ENCODE measurements at places on chromosomes 7 and 10.

- DNase-seq: no peak
These were observed 45.5 kb upstream of the VKORC1L1 start for GRCh38 chr7:65827366-65827765.

GRCh38 chr7:4602905-4603842 lies 78.9 kb upstream of the FOXK1 start:
- DNase-seq: no peak

DNA sequence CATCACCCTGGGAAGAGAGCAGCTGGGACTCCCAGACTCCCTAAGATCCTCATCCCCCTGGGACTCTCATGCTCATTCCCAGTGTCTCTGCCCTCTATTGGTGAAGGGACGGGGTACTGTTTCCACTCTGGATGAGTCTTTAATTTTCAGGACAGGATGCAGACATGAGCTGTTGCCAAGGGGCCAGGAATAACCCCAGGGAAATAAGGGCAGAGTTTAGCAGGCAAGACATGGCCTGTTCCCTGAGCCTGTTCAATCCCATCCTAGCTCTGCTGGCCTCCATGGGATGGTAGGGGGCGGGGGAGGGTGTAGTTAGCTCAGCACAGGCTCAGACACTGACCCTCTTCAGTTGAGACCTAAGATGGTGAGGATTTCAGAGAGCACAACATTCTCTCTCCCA lies 14.0 kb downstream of the C10orf105 start:
- no peak for DNase-seq

- no peak for DNase-seq
These were observed 306.0 kb upstream of the PFKP start for GRCh38 chr10:2761311-2761710.

DNA sequence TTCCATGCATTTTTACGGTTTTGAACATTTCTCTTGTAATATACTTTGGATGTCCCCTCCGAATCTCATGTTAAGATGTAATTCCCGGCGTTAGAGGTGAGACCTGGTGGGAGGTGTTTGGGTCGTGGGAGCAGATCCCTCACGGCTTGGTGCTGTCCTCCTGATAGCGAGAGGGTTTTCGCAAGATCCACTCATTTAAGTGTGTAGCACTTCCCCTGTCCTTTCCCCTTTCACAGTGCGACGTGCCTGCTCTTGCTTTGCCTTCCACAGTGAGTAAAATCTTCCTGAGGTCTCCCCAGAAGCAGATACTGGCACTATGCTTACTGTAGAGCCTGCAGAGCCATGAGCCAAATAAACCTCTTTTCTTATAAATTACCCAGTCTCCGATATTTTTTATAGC lies 6.6 kb downstream of the GPR141 start:
- DNase-seq: no peak

DNA sequence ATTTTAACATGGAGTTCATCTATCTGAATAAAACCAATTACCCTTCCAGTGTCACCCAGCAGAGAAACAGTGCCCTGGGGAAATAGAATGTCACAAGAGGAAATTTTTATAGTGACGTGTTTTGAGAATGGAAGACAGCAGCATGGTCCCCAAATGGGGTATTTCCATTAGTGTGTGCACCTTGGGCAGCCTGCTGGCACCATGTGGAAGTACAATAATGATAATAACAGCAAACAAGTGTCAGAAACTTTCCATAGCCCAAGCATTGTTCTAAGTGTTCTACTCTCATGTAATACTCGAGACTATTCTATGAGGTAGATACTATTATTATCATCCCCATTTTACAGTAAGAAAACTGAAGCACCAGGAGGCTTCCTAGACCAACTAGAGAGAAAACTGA lies 2.2 kb upstream of the PDE1C start:
- no peak for DNase-seq

DNA sequence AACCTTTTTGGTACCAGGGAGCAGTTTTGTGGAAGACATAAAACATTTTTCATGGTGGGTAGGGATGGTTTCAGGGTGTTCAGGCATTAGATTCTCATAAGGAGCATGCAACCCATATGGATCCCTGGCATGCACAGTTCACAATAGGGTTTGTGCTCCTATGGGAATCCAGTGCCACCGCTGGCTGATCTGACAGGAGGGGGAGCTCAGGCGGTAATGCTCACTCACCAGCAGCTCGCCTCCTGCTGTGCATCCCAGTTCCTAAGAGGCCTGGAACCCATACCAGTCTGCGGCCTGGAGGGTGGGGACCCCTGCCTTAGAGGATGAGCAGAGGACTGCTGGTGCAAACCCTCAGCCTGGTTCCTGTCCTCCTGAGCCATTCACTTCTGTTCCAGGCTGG lies 561.7 kb downstream of the SDK1 start:
- no peak for DNase-seq

- peak; percentile 2 for DNase-seq
These were observed 4.3 kb upstream of the TRPV6 start for GRCh38 chr7:142889816-142890215.

GRCh38 chr10:71998840-71999194 lies 34.6 kb downstream of the CHST3 start:
- DNase-seq: peak; percentile 58

- DNase-seq: no peak
These were observed 940 bp downstream of the NSMCE4A start for GRCh38 chr10:121974019-121974534.

GRCh38 chr10:114283091-114283490 lies 44.0 kb downstream of the VWA2 start:
- no peak for DNase-seq

DNA sequence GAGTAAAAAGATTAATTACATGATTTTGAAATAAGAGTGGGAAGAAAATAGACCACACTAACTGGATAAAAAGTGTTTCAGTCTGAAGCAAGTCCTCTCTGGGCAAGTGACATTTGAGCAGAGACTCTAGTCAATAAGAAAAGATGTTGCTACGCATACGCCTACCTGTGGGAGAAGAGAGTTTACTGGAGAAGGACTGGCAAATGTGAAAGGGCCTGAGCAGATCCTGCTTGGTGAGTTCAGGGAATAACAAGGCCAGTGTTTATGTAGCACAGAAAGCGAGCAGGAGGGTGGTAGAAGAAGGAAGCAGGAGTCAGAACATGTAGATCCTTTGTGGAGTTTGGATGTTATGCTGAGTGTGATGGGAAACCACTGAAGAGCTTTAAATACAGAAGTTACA lies 43.4 kb downstream of the RAB18 start:
- no peak for DNase-seq

GRCh38 chr10:6719561-6719960 lies 139.5 kb upstream of the PRKCQ start:
- DNase-seq: no peak

DNA sequence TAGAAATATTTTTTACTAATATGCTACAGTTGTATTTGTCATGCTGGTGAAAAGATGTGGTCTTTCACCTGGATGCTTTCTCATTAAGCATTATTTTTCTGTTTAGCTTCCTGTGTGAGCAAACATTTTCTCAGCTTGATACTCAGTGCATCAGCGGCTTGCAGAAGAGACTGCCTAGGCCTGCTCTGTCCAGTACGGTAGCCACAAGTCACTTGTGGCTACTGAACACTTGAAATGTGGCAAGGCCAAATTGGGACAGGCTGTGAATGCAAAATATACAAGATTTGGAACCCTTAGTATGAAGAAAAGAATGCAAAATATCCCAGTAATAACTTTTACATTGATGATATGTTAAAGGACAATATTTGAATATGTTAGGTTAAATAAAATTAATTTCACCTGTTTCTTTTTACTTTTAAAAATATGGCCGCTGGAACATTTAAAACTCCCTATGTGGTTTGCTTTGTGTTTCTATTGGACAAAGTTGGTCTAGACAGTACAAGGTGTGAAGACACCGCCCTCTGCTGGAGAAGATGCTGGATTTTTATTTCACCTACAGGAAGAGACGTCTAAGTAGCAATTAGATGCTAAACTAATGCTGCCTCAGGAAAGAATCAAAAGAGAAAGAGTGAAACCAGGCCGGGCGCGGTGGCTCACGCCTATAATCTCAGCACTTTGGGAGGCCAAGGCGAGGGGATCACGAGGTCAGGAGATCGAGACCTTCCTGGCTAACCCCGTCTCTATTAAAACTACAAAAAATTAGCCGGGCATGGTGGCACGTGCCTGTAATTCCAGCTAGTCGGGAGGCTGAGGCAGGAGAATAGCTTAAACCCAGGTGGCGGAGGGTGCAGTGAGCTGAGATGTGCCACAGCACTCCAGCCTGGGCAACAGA lies 5.3 kb downstream of the SRGN start:
- DNase-seq: peak; percentile 59

DNA sequence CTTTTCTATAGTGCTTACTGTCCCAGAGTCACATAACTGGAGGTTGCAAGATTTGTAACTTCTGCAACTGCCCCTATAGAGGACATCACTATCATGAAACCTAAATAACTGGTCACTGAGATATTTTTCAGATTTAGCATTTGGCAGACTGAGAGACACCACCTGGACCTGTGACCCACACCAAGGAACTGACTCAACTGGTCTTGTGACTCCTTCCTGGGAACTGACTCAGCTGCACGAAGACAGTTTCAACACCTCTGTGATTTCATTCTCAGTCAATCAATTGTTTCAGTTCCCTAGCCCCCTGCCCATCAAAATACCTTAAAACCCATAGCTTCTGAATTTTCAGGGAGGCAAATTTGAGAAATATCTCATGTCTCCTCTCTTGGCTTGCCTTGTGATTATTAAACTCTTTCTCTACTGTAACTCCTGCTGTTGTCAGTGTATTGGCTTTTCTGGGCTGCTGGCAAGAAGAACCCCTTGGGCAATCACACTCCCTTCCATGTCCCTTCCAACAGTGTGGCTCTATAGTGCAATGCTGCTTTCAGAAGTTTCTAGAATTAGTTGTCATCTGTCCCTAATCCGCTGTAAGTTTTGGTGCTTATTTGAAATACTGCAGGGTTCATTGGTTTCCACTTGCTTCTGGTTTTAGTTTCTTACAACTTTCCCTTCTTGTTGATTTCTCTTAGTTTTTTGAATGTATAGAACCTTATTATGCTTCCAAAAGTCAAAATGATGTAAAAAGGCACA lies 127.8 kb upstream of the ADCY1 start:
- no peak for DNase-seq

DNA sequence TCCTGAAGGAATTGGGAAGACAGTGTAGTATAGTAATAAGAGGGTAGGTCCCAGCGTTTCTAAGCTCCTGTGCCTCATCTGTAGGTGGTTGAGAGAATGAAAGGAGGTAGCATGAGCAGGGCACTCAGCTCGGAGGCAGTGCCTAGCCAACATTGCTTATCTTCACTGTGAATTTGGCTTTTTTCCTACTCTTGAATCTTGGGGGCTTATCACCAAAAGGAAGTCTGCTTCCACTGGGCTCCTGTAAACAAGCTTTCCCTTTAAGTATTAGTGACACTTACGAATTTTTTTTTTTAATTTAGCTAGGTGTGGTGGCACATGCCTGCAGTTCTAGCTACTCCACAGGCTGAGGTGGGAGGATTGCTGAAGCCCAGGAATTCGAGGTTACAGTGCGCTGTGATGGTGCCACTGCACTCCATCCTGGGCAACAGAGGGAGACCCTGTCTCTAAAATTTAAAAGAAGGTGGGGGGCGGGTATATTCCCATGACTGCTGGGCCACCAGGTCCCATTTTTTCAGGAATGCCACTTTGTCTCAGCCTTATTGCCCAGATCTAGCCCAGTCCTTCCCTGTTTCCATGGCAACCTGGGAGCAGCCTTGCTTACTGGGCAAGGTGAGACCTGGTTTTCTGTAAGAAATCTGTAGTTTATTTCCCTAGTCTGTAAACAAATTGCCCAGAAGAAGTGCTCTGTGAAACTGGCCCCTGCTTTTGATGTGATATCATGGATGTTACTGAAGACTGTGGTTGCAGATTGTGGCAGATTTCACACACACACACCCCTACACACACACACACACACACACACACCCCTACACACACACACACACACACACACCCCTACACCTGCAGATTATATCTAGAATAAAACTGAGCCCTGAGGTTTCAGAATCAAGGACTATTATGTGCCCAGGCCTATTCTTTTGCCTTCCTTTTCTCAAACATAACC lies 19.4 kb downstream of the OGDH start:
- DNase-seq: peak; percentile 33

DNA sequence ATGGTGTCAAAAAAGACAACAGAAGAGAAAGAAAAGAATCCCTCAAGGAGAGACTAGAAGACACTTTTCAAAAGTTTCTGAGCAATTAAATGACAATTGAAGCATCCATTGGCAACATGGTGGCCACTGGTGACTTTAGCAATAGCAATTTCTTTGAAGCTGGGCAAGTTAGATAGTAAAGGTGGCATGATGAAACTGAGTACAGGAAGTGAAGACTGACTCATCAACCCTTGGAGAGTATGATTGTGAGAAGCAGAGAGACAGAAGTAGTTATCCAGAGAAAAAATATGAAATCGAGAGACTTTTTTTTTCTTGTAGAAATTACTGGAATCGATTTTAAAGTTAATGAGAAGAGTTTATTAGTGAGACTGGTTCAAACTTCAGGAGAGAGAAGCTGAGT lies 52.5 kb downstream of the DGKB start:
- DNase-seq: no peak

- DNase-seq: peak; percentile 25
These were observed 205.2 kb downstream of the PRPF18 start for GRCh38 chr10:13792006-13792405.

DNA sequence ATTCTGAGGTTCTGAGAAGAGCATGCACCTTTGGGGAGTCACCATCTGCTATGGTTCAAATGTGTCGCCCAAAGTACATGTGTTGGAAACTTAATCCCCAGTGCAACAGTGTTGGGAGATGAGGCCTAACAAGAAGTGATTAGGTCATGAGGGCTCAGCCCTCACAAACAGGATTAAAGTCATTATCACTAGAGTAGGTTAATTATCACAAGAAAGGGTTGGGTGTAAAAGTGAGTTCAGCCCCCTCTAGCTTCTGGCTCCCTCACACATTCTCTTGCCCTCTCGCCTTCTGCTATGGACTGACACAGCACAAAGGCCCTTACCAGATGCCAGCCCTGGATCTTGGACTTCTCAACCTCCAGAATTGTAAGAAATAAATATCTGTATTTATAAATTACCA lies 100.3 kb upstream of the C10orf90 start:
- no peak for DNase-seq
